ENCODE measurements at places on chromosomes 5 and 9. TPM values are rescaled to one million over a fixed set of nuclear protein-coding genes. Genes with fewer than 3 reads are reported as not detected.

NR5A1 gene
- total RNA-seq, result not detected

CDX1 gene
- not detected for total RNA-seq

FOXI1 gene
- total RNA-seq, result not detected

PCDHGA2 gene
- 0.15 TPM for total RNA-seq

GRCh38 chr9:92850898-92851297, 26.9 kb downstream of the ZNF484 start:
- DNase-seq, result no peak

DNA sequence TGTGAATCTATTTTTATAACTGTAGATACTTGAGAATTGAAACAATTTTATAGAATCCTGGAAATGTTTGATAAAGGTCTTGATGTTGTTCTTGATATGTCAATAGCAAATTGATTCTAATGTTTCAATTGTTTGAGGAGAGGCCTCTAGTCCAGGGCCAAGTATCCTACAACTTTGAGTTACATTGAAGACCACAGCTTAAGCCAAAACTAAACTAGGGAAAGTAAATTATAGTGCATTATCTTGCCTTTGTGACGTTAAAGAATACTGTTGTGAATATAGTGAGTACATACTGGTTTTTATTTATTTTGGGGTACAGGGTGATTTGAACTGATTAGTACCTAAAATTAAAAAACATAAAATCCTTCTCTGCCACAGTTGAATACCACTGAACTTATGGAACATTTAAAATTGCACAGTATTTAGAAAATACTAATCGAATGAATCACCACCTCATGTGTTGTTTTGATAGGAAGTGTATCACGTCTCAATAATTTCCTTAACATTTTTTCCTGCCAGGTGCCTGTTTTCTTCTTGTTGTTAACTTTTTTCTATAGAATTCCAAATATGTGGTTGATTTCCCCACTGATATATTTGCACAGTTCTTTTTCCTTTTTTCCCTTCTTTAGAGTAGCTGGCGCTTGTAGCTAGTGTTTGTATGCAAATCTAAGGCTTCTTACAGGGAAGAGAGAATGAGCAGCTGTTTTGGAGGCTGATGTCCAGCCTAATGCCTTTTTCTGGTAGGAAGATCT, 12.5 kb downstream of the ARHGEF28 start:
- no peak for DNase-seq

GRCh38 chr5:914612-915011, 21.9 kb downstream of the TRIP13 start:
- DNase-seq, result no peak

GRCh38 chr9:34599546-34599945, 10.0 kb upstream of the CNTFR start:
- DNase-seq, result no peak

- DNase-seq, result no peak
Measured at GRCh38 chr9:31302620-31303418, 1081.6 kb upstream of the ACO1 start.

GRCh38 chr5:1800472-1801221, 560 bp upstream of the NDUFS6 start:
- DNase-seq, result peak; percentile 53

DNA sequence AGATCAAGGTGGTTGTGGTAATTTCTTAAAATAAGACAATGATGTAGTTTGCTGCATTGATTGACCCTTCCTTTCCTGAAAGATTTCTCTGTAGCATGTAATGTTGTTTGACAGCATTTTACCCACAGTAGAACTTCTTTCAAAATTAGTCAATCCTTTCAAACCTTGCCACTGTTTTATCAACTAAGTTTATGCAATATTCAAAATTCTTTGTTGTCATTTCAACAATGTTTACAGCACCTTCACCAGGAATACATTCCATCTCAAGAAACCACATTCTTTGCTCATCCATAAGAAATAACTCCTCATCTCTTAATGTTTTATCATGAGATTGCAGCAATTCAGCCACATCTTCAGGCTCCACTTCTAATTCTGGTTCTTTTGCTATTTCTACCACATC, 43.8 kb downstream of the NR2F1 start:
- DNase-seq, result no peak

DNA sequence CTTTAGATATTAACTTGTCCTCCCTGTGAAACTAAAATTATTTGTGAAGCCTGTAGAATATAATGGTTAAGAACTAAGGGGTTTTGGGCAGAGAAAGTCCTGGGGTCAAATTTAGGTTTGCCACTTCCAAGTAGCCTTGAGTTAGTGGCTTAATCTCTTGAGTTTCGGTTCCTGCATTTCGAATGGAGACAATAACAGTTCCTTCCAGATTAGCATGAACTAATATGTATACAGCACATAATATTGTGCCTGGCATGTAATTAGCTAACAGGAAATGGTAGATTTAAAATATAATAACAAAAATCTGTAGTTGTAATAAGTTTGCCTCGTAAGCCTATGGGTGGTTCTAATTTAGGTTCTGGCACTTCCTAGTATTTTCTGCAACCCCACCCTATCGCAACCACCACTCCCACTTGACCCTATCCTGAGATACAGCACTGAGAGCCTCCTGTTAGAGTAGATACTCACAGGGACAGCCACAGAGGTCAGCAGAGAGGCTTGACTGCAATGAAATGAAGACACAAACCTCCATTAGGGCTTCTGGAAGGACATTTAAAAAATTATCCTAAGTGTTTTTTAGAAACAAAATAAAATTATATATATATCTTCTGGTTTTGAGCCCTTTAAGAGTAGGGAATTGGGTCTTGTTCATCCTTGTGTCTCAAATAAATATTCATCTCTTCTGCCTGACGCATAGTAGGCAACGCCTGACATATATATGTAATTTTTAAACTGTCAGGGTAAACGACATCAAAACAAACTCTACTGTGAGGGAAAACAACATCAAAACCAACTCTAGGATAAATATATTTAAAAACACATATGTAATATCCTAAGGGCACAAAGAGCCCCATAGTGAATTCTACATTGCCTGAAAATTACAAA, 8.5 kb downstream of the SPINK9 start:
- no peak for DNase-seq

- DNase-seq, result no peak
Measured at GRCh38 chr5:36521219-36521618, 85.2 kb upstream of the SLC1A3 start.

GRCh38 chr9:136728548-136729123, 14.1 kb downstream of the LCN10 start:
- no peak for DNase-seq
